ENCODE measurements at places on chromosomes 4 and X.

DNA sequence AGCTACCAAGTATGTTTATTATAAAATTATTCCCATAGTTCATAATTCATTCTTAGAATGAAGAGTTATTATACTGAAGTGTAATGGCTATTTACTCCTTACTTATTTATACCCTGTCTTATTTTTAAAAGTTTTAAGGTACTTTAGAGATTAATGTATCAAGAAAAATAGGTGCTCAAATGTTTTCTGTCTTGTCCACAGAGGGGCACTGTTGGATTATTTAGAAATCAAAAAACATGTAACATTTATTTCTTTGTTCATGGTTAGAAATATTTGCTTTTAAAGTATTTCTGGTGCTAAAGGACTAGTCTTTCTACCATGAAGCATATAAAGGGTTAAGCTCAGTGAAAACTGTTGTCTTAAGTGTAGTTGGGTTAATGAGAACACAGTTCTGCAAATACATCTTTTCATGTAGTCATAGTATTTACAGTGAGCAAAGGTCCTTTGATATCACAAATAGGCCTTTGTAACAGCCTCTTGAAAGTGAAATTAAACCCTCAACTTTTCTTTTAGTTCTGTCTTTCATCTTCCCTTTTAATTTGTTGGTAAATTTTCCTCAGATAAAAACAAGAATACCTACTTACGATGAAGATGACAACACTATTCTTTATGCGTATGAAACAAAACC, 7.7 kb downstream of the SCML1 start:
- no peak for DNase-seq

- no peak for DNase-seq
Measured at GRCh38 chr4:118033148-118034052, 886 bp upstream of the NDST3 start.

- no peak for DNase-seq
Measured at GRCh38 chrX:119763181-119763580, 4.8 kb downstream of the SOWAHD start.

DNA sequence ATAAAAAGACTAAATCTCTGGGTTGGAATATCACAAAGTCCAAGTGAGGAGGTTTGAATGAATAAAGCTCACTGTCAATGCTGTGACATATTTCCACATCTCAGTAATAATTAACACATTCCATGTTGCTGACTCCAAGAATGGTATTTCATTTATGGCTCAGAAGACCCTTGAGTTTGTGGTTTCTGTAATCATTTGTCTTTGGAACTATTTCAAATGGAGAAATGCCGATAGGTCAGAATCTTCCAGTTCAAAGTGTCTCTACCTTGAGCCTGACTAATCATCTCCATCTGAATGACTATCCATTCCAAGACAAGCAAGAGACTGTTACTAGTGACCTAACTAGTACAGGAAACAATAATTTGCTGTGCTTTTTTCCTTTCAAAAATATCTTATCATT, 24.2 kb upstream of the SLC2A9 start:
- DNase-seq: no peak
